ENCODE measurements at places on chromosomes 5 and 9.

GRCh38 chr5:176788941-176789872 is 21.2 kb upstream of the UNC5A start:
- DNase-seq: no peak

GRCh38 chr5:56350597-56351170 is 117.6 kb upstream of the ANKRD55 start:
- no peak for DNase-seq

DNA sequence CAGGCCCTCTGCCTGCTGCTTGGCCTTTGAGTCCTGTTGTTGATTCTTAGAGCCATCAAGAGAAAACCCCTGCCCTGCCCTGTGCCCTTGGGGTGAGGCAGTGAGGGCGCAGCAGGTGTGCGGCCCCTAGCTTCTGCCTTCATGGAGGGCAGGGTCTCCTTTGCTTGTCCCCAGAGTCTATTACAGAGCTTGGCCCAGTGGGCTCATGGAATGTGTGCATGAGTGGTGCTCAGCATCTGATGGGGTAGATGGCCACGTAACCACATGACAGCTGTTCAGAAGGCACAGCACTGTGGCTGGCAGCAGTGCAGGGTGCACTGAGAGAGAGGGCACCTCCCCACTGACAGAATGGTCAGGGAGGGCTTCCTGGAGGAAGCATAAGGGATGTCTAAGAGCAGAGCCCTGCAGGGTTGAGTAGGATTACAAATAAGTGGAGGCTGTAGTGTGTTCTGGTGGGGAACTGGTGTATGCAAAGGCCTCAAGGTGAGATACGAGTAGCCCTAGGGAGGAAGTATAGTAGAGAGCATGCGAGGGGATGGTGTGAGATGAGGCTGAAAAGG is 70.8 kb downstream of the MACROH2A1 start:
- DNase-seq: no peak

DNA sequence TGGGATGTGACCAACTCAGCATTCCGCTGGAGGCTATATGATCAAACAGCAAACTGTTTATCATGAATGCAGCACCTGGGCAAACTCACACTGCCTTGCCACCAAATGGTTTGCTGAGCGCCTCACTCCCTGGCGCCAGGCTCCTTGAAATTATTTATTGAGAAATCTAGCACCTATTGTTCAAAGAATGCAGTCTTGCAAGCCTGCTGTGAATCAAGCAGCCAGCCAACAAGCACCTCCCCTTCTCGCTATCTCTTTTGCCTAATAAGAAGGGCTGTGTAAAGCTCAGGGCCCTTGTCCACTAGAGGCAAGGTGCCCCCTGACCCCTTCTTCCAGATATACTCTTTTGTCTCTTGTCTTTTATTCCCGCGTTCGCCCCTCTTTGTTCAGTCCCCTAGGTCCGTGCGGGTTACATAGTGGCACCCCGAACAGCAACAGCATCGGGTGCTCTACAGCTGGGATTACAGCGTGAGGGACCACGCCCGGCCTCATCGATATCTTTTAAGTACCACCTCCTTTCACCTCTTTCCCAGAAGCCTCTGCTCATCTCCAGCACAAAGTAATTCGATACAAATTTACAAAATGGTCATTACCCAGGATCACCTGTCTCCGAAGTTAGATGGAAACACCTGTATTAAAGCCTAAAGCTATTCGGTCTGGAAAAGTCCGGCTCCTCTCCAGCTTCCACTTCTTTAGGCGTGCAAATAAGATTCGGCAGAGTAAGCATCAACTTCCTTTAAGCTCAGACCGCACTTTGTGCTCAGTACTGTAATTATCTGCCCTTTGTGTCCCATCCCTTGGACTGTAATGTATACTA is 896 bp downstream of the RIGI start:
- no peak for DNase-seq

- DNase-seq: no peak
These were observed 297.8 kb downstream of the CWC27 start for GRCh38 chr5:65066387-65067146.

All from stimulated activated CD8-positive, alpha-beta memory T cell treated with anti-CD3 and anti-CD28 coated beads, Interleukin-4, amount 100 ng/mL, for 24 hours (primary cell).